Heart right ventricle (tissue), 16 donors: ENCODE measurements at places on chromosomes 11 and 22. TPM values are rescaled to one million over a fixed set of nuclear protein-coding genes. Genes with fewer than 3 reads are reported as not detected.

SLC25A18 gene
- 2.3 TPM for polyA plus RNA-seq

DNA sequence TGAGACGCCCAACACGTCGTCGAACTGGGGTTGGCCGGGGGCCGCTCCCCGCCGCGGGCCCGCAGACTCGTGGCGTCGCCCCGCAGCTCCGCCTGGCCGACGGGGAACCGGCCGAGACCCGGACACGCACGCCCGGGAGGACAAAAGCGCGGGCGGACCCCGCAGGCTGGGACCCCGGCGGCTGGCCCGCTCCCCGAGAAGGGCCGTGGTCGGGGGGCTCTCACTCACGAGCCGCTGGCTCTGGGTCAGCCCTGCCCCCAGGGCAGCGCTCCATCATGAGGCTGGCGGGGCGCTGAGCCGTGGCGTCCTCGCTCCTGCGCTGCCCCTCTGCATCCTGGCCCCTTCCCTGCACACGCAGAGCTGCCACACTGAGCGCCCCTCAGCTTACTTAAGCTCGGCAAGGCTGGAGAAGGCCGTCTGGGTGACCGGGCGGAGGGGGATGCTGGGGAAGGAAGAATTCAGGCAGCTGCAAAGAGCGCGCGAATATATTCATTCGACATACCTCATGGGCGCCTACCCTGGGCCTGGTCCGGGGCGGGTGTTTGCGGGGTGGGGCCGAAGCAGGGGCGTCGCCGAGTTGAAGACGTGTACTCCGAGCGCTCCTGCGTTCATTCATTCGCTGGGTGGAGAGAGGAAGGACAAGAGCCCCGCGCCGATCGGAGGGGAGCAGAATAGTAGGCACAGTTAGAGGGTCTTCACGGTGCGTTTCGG is 579 bp upstream of the CYB5R2 start:
- peak overlapping the region; percentile 42 for H3K27ac ChIP-seq
- H3K27me3 ChIP-seq = peaks cover 33% of the 10 kb centered on the region
- H3K4me1 ChIP-seq = peaks cover 11% of the 10 kb centered on the region

GRCh38 chr11:68904248-68904847 is 657 bp downstream of the IGHMBP2 start:
- peak overlapping the region; percentile 95 for H3K4me3 ChIP-seq
- H3K36me3 ChIP-seq = peaks cover 49% of the 10 kb centered on the region
- no peak for DNase-seq
- peaks cover 13% of the 10 kb centered on the region for H3K4me1 ChIP-seq

GRCh38 chr11:125926682-125927081 is 19.2 kb upstream of the VSIG10L2 start:
- no peak overlapping the region for H3K27ac ChIP-seq
- H3K36me3 ChIP-seq = no peaks in the 10 kb centered on the region
- no peaks in the 10 kb centered on the region for H3K4me1 ChIP-seq
- H3K4me3 ChIP-seq = no peak overlapping the region
- no peaks in the 10 kb centered on the region for H3K27me3 ChIP-seq

DNA sequence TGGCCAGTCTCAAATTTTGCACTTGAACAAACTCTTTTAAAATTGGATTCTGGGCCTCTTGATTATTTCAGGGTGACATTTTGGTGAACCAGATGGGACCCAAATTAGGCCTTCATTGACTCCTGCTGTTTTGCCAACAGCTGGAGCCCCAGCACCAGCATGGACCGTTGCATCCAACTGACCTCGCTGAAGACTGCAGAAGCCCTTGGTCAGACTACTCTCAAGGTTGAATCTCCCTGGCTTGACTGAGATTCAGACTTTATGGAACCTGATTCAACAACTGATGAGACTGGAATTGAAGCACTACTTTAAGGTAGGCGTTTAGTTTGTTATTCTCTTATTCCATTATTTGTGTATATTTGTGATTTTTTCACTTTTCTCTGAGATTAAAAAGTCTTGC is 41.7 kb downstream of the NARS2 start:
- no peaks in the 10 kb centered on the region for H3K4me1 ChIP-seq
- H3K27me3 ChIP-seq = no peaks in the 10 kb centered on the region
- H3K36me3 ChIP-seq = no peaks in the 10 kb centered on the region

DNA sequence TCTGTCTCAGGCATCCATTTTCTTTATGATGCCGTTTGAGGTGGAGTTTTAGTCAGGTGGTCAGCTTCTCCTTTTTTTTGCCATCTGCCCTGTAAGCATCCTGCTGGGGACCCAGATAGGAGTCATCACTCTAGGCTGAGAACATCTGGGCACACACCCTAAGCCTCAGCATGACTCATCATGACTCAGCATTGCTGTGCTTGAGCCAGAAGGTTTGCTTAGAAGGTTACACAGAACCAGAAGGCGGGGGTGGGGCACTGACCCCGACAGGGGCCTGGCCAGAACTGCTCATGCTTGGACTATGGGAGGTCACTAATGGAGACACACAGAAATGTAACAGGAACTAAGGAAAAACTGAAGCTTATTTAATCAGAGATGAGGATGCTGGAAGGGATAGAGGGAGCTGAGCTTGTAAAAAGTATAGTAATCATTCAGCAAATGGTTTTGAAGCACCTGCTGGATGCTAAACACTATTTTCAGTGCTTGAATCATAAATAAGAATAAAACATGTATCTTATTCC is 10.9 kb upstream of the HBE1 start:
- no peak overlapping the region for H3K27ac ChIP-seq
- peak; percentile 16 for DNase-seq
- H3K36me3 ChIP-seq = no peaks in the 10 kb centered on the region
- H3K27me3 ChIP-seq = no peaks in the 10 kb centered on the region
- H3K4me1 ChIP-seq = no peaks in the 10 kb centered on the region

PITPNM1 gene
- polyA plus RNA-seq = 24.9 TPM

DNA sequence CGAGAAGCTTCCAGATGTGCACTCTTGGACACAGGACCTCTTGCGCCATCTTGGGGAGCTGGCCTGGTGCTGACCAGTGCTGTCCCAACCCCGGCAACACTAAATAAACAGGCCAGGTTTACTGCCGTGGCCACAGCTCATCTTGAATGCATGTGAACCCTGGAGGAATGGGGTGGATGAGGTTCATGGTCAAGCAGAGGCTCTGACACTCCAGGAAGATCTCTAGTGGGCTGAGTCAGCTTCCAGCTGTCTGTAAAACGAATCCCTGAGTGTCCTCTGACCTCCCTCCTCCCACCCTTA is 51.8 kb downstream of the ALX4 start:
- H3K4me1 ChIP-seq = peaks cover 7% of the 10 kb centered on the region
- no peak overlapping the region for H3K4me3 ChIP-seq
- no peak for DNase-seq
- no peaks in the 10 kb centered on the region for H3K36me3 ChIP-seq

BBOX1 gene
- not detected for polyA plus RNA-seq

DNA sequence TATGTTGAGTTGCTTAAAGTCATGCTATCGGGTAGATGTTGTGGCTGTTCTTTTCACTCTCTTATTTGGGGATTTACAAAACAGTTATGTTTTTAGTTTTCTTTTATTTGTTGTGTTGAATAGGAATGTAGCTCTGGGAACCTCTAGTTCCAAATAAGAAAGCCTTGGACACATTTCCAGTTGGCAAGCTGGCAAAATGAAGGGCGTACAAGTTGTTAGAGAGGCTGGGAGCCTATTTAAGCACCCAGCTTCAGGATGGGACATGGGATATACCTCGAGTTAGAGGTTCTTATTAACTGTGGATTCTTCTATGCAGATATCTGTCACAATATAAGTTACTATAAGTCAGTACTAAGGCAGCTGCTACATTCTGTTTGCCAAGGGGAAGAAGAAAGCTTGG is 22.8 kb downstream of the PPARA start:
- no peak overlapping the region for H3K4me3 ChIP-seq
- H3K4me1 ChIP-seq = peaks cover 32% of the 10 kb centered on the region
- H3K36me3 ChIP-seq = no peaks in the 10 kb centered on the region
- no peaks in the 10 kb centered on the region for H3K27me3 ChIP-seq

DNA sequence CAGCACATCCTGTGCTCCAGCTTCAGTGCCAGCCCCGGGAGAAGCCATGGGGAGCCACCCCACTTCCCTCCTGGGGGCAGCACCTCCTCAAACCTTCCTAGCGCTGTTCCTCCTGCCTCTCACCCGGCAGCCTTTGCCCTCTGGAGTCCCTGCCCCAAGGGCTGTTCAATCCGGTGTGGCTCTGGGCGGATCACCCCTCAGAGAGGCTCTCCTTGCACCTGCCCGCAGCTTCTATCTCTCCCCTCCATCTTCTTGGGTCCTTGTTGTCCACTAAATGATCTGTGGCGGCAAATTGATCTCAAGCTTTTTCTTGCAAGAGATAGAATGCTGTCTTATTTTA is 18.1 kb upstream of the CDKN1C start:
- no peaks in the 10 kb centered on the region for H3K27me3 ChIP-seq
- peaks cover 34% of the 10 kb centered on the region for H3K4me1 ChIP-seq
- no peak for DNase-seq
- H3K36me3 ChIP-seq = no peaks in the 10 kb centered on the region

GRCh38 chr22:46408568-46409506 is 73.3 kb downstream of the TRMU start:
- no peak overlapping the region for H3K27ac ChIP-seq
- DNase-seq = no peak
- no peak overlapping the region for H3K4me3 ChIP-seq

- no peaks in the 10 kb centered on the region for H3K36me3 ChIP-seq
- no peak for DNase-seq
- H3K27ac ChIP-seq = peak overlapping the region; percentile 89
- H3K27me3 ChIP-seq = no peaks in the 10 kb centered on the region
- no peak overlapping the region for H3K4me3 ChIP-seq
- H3K4me1 ChIP-seq = peaks cover 71% of the 10 kb centered on the region
These were observed 30.3 kb upstream of the GRAMD4 start for GRCh38 chr22:46589871-46590271.

DNA sequence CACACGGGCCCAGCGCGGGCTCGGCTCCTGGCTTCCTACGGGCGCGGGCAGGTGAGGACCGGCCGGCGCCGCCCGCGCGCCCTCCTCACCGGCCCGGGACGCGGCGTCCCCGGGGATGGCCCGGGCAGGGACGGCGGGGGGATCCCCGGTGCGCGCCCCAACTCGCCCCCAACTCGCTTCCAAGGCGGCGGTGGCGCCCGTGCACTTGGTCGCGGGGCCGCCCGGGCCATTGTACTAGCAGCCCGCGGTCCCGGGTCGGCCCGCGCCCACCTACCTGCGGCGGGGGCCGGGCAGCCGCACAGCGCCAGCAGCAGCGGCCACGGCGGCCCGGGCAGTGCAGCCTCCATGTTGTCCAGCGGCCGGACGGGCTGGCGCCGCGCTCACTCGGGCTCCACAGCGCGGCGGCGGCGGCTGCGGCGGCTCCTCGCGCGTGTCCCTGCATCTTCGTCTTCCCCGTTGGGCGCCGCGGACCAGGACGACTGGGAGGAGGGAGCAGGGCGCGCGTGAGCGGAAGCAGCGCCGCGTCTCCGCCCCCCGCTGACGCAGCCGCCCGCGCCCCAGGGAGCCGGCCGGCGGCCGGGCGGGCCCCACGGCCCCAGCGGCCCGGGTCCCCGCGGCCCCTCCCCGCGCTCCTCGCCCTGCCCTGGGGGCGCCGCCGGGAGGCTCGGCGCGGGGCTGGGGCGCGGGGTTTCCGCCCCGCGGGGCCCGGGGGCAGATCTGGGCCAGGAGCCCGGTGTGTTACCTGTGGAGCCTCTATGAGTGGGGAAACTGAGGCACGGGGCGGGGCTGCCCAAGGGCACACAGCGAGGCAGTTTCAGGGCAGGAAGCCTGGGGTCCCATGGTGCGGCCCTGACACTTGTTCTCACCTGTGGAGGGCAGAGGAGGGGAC is 159.3 kb upstream of the GRK3 start:
- H3K4me3 ChIP-seq = peak overlapping the region; percentile 67
- peak; percentile 89 for DNase-seq
- no peaks in the 10 kb centered on the region for H3K27me3 ChIP-seq
- peak overlapping the region; percentile 92 for H3K27ac ChIP-seq

- H3K27ac ChIP-seq = no peak overlapping the region
- H3K27me3 ChIP-seq = no peaks in the 10 kb centered on the region
- no peaks in the 10 kb centered on the region for H3K4me1 ChIP-seq
These were observed 40.7 kb upstream of the COMT start for GRCh38 chr22:19900707-19901436.

GRCh38 chr22:26993886-26994285 is 336.5 kb downstream of the MIAT start:
- H3K27me3 ChIP-seq = no peaks in the 10 kb centered on the region
- DNase-seq = no peak
- no peak overlapping the region for H3K4me3 ChIP-seq
- H3K4me1 ChIP-seq = no peaks in the 10 kb centered on the region
- H3K27ac ChIP-seq = no peak overlapping the region
- H3K36me3 ChIP-seq = no peaks in the 10 kb centered on the region

GRCh38 chr11:17446482-17446881 is 30.2 kb downstream of the ABCC8 start:
- no peaks in the 10 kb centered on the region for H3K27me3 ChIP-seq
- H3K4me1 ChIP-seq = no peaks in the 10 kb centered on the region
- DNase-seq = no peak

- H3K36me3 ChIP-seq = no peaks in the 10 kb centered on the region
- no peak overlapping the region for H3K27ac ChIP-seq
- no peak overlapping the region for H3K4me3 ChIP-seq
- H3K27me3 ChIP-seq = no peaks in the 10 kb centered on the region
These were observed 4.0 kb downstream of the MS4A8 start for GRCh38 chr11:60703374-60703773.

- no peaks in the 10 kb centered on the region for H3K36me3 ChIP-seq
- no peaks in the 10 kb centered on the region for H3K4me1 ChIP-seq
- no peaks in the 10 kb centered on the region for H3K27me3 ChIP-seq
- DNase-seq = no peak
- no peak overlapping the region for H3K27ac ChIP-seq
- H3K4me3 ChIP-seq = no peak overlapping the region
These were observed 424.9 kb downstream of the TBC1D22A start for GRCh38 chr22:47187176-47187957.

C1QTNF4 gene
- polyA plus RNA-seq = 1.2 TPM

- no peak overlapping the region for H3K27ac ChIP-seq
- H3K4me3 ChIP-seq = no peak overlapping the region
- H3K36me3 ChIP-seq = no peaks in the 10 kb centered on the region
- DNase-seq = no peak
- H3K4me1 ChIP-seq = no peaks in the 10 kb centered on the region
- no peaks in the 10 kb centered on the region for H3K27me3 ChIP-seq
These were observed 16.5 kb upstream of the TPBGL start for GRCh38 chr11:75223954-75224643.
